NCI-H2029 (cell line): ENCODE measurements at places on chromosomes 1 and 21.

DNA sequence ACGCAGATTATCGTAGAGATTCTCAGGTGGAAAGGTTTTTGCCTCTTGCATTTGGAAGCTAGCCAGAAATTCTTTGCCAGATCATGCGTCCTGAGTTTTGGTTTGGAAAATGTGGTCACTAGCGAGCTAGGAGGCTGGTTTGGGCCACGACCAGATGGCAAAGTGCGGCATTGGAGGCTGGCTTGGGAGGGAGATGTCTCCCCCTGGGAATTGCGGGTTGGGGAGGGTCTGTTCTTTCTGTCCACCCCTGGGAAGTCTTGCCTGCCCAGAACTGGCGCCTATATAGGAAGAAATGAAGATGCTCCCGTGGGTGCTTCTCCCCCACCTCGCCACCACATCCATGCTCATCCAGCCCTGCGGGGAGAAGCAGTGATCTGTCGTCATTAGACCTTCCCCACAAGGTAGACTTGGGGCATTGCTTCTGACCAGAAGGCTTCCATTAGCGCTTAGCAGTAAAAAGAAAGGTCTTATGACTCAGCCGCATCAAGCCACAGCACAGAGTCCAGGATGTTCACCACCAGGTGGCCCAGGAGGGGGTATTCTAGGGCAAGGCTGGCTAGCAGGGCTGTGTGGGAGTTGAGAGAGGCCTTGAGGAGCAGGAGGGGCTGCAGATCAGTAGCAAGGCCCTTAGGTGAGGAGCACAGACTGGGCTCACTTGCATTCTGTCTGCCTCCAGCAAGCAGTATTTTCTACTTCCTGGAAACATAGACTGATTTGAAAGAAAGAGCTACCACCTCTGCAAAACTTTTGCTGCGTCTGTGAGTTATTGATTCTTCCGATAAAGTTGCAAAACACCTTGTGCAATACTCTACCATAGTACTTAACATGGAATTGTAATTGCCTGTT is 1.5 kb upstream of the PTP4A2 start:
- DNase-seq, result no peak

GRCh38 chr1:25031966-25032667 is 102.0 kb upstream of the RUNX3 start:
- peak; percentile 92 for DNase-seq

DNA sequence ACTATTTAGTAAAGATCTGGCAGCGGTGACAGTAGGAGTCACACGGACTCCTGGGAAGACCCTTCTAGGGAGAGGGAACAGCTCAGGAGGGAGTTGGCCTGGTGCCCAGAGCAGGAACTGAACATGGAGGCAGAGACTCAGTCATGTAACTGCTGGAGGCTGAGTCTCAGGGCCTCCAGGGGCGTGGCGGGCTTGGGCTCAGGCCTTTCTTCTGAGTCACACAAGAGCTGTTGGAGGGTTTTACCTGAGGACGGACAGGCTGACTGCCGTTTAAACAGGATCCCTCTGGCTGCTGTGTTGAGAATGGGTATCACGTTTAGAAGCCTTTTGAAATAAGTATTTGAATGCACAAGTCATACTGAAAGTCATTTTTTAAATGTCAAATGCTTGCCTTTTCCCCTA is 7.2 kb upstream of the ETS2 start:
- peak; percentile 52 for DNase-seq

- no peak for DNase-seq
Measured at GRCh38 chr1:1094981-1095380, 20.9 kb upstream of the RNF223 start.

- no peak for DNase-seq
Measured at GRCh38 chr1:104387716-104388508, 638.2 kb downstream of the AMY1C start.

DNA sequence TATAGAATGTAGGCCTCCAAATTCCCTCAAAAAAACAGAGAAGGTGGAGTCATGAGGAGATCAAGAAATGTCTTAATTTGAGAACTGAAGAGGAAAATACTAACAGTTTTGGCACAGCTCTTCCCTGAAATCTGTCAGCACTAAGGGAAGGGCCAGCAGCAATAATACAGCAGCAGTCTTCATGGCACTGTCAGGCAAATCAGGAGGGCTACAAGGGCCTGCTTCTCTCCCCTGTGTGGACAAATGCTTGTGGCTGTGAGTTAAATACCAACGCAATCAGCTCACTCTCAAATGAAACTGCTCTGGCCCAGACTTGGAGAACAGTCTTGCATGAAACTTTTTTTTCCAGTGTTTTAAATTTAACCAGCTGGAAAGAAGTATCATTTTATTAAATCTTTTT is 20.5 kb upstream of the CNN3 start:
- no peak for DNase-seq

DNA sequence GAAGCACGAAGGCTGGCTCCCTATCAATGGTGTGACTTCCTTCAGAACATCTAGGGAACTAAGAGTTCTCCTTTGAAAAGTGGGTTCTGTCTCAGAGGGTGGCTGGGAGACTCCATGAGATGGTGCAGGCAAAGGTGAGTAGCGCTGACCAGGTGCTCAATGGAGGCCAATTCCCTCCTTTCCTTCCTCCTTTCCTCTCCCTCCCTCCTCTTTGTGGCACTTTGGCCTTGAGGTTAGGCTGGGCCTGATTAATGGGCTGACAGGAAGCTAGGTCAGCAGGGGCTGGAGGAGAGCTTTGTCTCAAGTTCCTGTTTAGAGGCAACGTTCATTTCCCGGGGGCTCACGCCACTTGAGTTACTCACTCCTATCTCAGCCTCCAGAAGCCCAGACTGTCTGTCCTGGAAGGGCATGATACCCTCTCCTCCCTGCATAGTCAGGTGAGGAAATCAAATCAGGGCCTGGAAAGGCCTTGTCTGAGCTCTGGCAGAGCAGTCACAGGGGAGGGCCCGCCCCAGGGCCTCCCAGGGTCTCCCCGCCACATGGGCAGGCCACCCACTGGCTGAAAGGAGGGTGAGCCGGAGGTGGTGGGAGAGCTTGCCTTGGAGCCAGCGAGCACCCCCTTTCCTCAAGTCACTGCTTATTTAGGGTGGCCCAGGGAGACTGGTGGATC is 58.4 kb upstream of the SSBP3 start:
- no peak for DNase-seq

- DNase-seq, result no peak
Measured at GRCh38 chr1:153260585-153261280, 1.2 kb downstream of the LORICRIN start.

GRCh38 chr1:15141935-15142539 is 11.5 kb upstream of the TMEM51 start:
- DNase-seq, result no peak

- peak; percentile 39 for DNase-seq
Measured at GRCh38 chr1:157992031-157992832, 1.2 kb upstream of the KIRREL1 start.

GRCh38 chr21:16312321-16312720 is 582.5 kb downstream of the USP25 start:
- DNase-seq, result no peak
